BJ (cell line): ENCODE measurements at places on chromosomes 5 and 9.

DNA sequence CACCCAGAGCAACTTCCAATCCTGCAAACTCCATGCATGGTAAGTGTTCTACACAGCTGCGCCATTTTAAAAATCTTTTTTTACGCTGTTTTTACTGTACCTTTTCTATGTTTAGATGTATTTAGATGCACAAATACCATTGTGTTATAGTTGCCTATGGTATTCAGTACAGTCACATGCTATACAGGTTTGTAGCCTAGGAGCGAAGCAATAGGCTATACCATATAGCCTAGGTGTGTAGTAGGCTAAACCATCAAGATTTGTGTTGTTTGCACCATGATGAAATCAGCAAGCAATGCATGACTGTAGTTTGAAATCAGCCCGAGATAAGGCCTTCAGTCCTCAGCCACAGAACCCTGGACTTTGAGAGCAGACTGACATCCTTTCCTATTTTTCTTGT is 101.2 kb downstream of the LIX1 start:
- no peak for DNase-seq

- no peak for DNase-seq
Measured at GRCh38 chr5:169707686-169708085, 70.6 kb downstream of the DOCK2 start.

DNA sequence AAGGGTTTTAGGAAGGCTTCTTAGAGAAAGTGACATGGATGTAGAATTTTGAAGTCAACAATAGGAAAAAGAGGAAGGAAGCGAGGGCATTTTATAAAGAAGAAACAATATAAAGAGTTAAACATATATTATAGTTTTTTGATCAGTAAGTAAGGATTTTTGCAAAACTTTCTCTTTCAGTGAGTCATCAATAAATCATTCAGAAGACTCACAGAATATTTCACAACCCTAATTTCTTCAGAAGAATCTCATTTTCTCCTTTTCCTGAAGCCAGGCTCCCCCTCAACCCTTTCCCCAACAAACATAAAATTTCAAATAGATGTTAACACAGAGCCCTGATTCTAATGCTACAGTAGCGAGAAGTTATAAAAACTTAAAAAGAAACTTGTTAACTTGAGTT is 4.3 kb upstream of the COX7C start:
- no peak for DNase-seq

DNA sequence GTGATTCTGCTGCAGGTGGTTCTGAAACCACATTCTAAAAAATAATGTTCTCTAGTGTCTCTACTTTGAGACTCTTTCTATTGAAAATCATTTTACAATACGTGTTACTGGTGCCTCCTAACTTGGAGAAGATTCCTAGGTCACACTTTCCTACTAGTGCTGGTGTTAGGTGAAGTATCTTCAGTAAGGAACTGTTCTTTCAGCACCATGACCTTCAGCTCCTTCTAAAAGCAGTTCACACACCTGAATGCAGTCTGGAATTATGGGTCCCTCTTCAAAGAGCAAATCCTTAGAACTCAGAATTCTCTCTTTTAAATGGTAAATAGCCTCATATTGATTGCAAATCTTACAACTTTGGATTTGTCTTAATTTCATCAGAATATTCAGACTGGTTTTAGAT is 10.6 kb upstream of the DPYSL3 start:
- DNase-seq = no peak

GRCh38 chr5:12854386-12854785 is 950.1 kb upstream of the CTNND2 start:
- DNase-seq = no peak
